ENCODE measurements at places on chromosomes 1 and 21.

DNA sequence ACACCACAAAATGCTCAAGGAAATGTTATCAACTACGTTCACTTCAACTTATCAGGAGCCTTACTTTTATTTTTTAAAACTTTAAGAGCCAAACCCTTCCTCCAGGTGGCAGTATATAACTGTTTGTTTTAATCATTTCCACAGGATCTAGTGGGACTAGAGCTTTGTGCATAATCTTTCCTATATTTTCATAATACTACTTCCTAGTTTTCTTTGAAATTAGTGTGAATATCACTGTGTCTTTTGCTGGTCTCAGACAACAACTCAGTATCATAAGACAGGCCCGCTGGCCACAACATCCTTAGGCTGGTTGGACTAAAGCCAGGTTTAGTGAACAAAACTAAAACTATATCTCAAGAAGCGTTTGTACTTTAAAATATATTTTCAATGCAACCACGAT lies 145.5 kb downstream of the TIAM1 start:
- no peak for DNase-seq

DNA sequence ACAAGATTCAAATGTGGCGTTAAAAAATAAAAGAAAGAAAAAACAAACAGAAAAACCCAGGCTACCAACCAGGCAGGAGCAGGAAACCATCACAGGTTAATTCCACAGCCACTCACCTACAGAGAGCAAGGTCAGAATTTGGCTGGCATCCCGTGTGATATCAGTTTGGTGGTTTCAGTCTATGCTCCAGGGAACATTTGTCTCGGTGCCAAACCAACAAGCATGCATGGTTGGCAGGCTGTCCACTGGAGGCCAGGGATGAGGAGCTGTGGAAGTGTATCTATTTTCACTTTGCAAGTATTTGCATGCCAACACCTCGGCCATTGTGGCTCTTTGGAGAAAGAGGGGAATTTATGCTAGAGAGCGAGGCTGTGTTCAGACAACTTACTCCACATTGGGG lies 53.1 kb upstream of the PROX1 start:
- DNase-seq, result no peak

DNA sequence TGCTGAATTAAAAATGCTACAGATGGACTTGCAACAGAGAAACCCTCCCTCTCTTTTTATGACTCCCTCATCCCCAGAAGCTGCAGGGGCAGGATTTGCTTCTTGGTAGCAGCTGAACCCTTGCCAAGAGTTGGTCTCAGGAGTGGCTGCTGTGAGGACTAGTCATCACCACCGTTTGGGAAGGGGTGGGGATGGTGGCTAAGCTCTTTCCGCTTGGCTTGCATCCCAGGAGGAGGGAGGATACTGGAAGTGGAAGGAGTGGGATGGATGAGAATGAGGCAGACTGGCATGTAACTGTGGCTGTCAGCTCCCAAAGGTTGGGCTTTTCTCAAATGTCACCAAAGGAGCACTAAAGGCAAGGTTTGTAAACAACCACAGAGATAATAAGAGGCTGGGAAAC lies 50.8 kb upstream of the COL24A1 start:
- DNase-seq, result no peak

- no peak for DNase-seq
These were observed 6.5 kb upstream of the LRRC39 start for GRCh38 chr1:100184536-100184935.

- DNase-seq, result no peak
These were observed 238.4 kb upstream of the CACYBP start for GRCh38 chr1:174761335-174761734.
